LHCN-M2 (cell line): ENCODE measurements at places on chromosomes 6 and 20. TPM values are rescaled to one million over a fixed set of nuclear protein-coding genes. Genes with fewer than 3 reads are reported as not detected.
A peak's percentile ranks its signal among the peaks of the same experiment; 100 is the strongest.

DNA sequence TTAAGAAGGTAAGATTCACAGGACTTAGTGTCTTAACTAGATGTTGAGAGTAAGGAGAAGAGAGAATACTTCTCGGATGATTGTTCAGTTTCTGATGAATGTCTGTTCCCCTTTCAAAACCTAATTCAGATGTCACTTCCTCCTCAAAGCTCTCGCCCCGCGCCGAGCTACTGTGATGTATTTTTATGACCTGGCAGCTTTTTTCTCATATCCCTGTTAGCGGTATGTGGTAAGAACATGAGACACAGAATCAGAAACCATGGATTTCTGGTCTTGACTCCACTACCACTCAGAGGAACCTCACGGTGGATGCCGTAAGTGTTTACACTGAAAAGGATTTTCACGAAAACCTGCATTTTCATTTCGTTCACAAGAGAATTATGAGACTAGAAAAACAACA lies 48.4 kb downstream of the CEP43 start:
- DNase-seq = no peak

- DNase-seq = no peak
Measured at GRCh38 chr20:17956099-17956685, 12.4 kb downstream of the SNX5 start.

DNA sequence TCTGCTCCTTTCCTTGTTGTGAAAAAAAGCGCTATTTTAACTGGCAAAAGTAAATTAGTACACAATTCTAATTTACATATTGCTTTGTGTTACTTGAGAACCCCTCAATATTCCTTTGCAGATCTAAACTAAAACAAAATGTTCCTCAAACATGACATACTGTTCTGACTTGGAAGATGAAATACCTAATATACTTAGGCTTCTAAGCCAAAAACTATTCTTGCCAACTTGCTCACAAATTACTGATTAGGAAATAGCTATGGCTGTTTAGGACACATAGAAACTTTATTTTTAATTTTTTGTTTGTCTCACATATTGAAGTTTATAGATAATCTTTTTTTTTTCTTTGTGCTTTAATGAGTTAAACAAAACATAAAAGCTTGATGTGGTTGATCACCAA lies 542.2 kb downstream of the GRIK2 start:
- DNase-seq = no peak

- DNase-seq = peak; percentile 40
Measured at GRCh38 chr20:49505518-49505917, 23.1 kb upstream of the KCNB1 start.

DNA sequence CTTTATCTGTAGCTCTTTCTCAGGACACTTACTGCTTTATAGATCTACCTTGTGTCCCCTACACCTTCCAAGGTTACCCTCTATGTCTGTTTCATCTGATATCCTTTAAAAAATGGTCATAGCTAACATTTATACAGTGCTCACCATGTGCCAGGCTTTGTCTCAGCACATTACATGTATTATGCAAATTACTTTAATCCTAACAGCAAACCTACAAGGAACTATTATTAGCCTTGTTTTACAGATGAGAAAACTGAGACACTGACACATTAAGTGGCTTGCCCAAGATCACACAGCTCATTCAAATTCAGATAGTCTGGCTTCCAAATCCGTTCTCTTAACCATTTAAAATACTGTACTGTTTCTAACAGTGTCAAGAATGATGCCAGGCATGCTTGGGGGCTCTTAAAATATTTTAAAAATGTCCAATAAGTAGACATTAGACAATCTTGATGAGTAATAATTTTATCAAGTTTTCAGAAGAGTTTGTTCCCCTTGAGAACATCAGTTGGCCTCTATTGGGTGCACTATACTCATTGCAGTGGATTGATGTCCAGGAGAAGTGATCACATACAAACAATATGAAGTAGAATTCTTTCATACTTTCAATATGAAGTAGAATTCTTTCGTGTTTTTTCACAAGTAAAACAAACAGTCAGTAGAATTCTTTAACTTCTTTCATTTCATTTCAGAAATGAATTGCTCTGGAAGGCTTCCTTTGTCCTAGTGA lies 69.6 kb downstream of the DNAH8 start:
- no peak for DNase-seq

DNA sequence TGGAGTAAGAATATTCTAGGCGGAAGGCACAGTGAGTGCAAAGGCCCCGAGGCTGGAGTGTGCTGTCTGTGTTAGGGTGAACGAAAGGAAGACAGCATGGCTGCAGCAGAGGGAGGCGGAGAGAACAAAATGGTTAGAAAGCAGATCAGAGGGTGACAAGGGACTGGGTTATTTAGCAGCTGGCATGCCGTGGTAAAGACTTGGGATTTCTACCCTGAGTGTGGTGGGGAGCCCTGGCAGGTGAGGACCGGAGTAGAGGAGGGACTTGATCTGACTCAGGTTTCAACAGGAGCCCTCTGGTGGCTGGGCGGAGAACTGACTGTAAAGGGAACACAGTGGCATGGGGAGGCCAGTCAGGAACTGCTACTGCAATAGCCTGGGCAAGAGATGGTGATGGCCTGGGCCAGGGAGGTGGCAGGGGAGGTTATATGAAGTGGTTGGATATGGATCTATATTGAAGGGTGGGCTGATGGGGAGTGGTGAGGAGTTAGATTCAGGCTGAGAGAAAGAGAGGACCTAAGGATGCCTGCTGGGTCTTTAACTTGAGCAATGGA lies 38.0 kb downstream of the PIM1 start:
- peak; percentile 62 for DNase-seq

GRCh38 chr6:53727748-53728147 lies 62.2 kb upstream of the KLHL31 start:
- DNase-seq = no peak

- DNase-seq = no peak
Measured at GRCh38 chr6:501891-502601, 110.5 kb downstream of the IRF4 start.

DNA sequence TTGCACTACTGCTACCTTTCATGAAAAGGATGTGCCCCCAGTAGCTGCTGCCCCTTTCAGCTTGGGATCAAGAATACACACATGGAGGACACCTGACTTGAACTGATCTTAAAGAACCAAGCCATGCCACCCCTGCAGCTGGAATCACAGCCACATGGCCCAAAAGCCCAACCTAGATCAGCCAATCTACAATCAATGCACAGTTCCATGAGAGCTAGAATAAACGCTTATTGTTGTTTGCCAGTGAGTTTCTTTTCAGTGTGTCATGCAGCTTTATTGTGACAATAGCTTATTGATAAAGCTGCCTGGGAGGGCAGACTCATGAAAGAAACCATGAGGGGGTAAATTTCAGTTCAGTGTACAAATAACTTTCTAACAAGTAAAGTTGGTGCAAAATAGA lies 397.7 kb downstream of the PTPRT start:
- no peak for DNase-seq

DNA sequence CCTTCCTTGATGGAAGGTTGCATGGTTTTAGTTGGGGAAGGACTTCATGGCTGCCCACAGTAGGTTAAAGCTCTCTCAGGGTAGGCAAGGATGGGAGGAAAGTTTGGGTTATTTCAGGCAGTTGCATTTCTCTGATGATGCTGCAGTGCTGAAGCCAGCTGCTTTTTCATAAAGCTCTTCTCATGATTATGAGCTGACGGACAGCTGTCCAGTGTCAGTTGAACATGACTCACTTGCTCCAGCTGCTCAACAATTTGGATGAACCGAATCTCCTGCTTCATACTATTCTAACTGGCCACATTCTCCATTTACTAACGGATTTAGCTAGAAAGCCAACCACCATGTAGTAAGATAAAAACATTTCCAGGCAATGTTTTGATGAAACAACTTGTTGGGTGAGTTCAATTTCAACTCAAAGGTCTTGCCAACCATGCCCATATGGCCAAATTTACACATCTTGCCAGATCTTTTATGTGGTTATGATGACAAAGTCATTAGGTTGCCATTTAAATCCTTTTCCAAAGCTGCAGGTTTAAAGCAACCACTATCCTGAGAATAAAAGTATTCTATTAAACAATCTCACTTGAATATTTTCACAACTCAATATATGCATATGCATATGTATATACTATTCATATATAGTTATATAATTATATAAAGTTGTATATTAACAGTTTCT lies 125.9 kb downstream of the HS3ST5 start:
- peak; percentile 98 for DNase-seq

- no peak for DNase-seq
Measured at GRCh38 chr20:17210387-17210786, 16.5 kb upstream of the PCSK2 start.

GRCh38 chr6:3193102-3193849 lies 34.2 kb downstream of the TUBB2B start:
- DNase-seq = no peak

DNA sequence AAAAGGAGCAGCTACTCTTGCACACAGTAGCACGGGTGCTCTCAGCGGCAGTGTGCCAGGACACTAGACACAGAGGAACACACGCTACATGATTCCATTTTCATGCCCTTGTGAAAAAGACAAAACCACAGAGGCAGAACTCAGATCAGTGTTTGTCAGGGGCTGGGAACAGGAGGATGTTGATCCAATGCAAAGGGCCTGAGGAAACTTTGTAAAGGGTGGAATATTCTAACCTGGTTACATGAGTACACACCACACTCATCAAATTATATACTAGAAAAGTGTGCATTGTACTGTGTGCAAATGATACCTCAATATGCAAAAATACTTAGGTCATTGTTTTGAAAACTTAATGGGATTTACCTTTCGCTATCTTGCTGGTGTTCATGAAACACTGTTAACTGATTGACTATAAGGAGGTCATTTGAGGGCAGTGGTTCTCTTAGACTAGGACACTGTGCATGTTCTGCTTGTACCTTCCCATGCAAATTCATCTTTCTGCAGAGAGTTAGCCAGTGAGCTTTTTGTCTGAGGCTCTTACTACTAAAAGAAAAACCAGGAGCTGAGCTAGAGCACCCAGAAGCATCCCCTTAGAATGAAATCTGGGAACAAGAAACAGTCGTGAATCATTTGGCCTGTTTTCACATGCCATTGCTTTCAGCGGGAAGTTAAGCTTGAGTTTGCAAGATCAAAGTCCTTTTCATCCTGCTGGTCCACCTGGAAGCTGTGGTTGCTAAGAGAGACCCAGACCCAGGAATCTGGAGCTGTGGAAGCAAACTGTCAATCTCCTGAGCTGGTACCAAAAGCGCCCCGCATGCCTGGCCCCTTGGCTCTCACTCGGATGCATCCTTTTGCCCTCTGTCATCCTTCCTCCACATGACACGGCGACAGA lies 204.8 kb downstream of the TTLL2 start:
- no peak for DNase-seq

DNA sequence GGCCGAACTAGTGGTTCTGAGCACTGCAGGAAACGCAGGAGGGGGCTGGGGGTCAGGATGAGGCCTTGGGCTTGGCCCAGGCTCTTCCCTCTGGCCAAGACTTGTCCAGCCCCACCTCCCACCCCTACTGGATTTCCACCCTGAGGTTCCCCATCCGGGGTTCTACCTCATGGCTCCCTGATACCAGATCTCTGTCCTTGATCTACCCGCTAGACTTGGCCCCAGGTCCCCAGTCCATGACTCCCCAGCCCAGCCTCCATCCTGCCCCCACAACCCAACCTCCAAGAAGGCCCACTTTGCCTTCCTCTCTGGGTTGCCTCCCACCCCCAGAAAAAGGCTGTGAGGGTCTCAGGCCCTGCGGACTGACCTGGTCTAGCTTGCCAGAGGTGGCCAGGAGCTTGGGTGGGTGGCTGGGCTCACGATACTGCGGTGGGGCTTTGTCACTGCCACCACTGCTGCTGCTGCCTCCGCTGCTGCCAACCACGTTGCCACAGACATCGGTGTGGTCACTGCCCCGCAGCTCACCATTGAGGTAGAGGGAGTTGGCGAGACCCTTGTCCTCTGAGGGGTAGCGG lies 6.8 kb upstream of the FASTKD5 start:
- no peak for DNase-seq

GRCh38 chr6:43743682-43744381 lies 26.2 kb upstream of the VEGFA start:
- no peak for DNase-seq

GRCh38 chr6:138439546-138439945 lies 35.5 kb downstream of the HEBP2 start:
- DNase-seq = no peak

- no peak for DNase-seq
Measured at GRCh38 chr20:9321007-9321406, 193.4 kb upstream of the LAMP5 start.

- DNase-seq = no peak
Measured at GRCh38 chr6:5706124-5707033, 300.3 kb downstream of the NRN1 start.

DNA sequence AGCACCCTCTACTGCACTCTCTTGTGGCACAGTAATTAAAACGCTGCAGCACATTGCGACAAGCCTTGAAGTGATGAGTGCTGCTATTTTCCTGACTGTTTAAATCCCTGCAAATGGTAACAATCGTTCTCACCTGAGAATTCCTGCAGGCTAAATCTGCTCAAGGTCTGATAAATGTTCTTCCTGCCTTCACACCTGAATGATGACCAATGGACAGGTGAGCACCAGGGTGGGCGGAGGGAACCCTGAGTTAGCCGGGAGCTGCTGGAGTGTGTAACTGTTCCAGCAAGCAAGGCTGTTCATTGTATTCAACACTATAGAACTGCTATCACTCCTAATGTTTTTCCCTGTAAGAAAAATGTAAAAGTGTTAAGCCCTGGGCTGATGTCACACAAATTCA lies 4.0 kb downstream of the DACT2 start:
- DNase-seq = no peak

DNA sequence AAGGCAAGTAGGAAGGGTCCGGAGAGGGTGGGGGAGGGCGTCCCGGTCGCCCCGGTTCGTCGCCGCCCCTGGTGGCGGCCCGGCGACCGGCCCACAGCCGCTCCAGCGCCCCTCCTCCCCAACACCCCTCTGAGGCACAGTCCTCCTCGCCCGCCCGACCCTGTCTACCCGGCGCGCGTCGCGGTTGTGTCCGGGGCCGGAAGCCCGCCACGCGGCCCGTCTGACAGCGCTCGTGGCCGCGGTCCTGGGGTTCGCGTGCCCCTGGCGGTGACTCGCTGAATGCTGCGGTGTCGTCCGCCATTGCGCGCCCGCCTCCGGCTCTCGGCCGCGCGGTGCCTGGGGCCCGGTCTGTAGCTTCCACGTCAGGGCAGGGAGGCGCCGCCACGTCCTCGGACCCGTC lies 335.3 kb upstream of the DEFB115 start:
- no peak for DNase-seq

GRCh38 chr6:31396422-31397152 lies 6.8 kb upstream of the MICA start:
- DNase-seq = peak; percentile 66

DNAH8 gene
- not detected in 2 replicates for total RNA-seq

NKAIN2 gene
- total RNA-seq = 0.06 TPM in 1 of 2 replicates, not detected in the other

C20orf96 gene
- 2.5 and 2.8 TPM in 2 replicates for total RNA-seq

CRIP3 gene
- not detected in 2 replicates for total RNA-seq

VIP gene
- total RNA-seq = 0.06 TPM in 1 of 2 replicates, not detected in the other

CASS4 gene
- 1.2 and 3.8 TPM in 2 replicates for total RNA-seq

RBM24 gene
- total RNA-seq = 40.5 and 60.7 TPM in 2 replicates

ADTRP gene
- total RNA-seq = 0.64 and 2.2 TPM in 2 replicates

STX7 gene
- total RNA-seq = 34.1 TPM in 2 replicates

TRIM38 gene
- total RNA-seq = 9.4 and 12.5 TPM in 2 replicates

IL17F gene
- total RNA-seq = not detected in 2 replicates

HCRTR2 gene
- total RNA-seq = not detected in 2 replicates
